ENCODE measurements at places on chromosomes 7 and 10.

DNA sequence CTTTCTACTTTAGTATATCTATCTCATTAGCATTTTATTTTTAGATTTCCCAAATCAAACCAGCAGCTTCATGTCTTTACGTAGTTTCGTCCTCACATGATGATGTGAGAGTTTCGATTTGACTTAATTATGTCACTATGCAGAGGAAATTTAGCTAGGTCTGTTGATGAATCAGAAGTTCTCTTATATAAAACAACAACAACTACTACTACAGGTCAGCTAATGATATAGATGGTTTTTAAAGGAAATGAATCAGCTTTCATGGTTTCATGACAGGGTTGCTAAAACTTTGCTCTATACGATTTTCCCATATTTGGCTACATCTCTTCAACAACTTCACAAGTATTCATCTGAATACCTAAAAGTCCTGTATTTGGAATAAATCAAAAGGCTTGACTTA, 28.6 kb downstream of the JAZF1 start:
- no peak for DNase-seq

GRCh38 chr7:151439855-151440798, at the start of gene CRYGN:
TSS of gene CRYGN (minus strand) at chr7:151440141. CDS start at chr7:151439917, 224 bp downstream.
- DNase-seq = no peak

DNA sequence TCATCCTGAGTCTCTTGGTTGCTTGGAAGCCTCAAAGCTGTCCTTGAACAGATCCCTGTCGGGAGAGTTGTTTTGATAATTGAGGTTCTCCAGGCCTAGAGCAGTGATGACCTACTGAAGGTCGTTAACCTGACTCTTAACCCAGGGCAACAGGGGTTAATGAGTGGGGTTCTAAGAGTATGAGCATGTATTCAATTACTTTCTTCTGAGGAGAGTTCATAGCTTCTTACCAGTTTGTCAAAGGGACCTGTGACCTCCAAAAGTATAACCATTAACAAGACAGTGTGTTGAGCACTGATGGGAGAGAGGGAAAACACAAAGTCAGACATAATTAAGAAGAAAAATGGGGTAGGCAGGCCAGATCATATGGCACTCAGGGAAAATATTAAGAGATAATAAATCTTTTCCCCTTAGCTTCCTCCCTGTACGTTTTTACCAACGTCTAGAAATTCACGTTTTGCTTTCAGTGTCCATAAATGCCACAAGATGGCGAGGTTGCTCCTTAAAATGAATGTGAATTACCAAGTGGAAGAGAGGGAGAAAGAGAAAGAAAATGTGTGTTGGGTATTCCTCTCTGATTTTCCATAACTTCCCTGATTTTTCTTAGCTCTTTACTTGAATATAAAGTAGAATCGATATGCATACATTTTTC, 97.6 kb downstream of the SUGCT start:
- DNase-seq = no peak

GRCh38 chr10:26457088-26457487, 18.9 kb downstream of the APBB1IP start:
- DNase-seq = no peak

- DNase-seq = no peak
Observed at GRCh38 chr10:90674928-90675327, 182.9 kb downstream of the HTR7 start.

DNA sequence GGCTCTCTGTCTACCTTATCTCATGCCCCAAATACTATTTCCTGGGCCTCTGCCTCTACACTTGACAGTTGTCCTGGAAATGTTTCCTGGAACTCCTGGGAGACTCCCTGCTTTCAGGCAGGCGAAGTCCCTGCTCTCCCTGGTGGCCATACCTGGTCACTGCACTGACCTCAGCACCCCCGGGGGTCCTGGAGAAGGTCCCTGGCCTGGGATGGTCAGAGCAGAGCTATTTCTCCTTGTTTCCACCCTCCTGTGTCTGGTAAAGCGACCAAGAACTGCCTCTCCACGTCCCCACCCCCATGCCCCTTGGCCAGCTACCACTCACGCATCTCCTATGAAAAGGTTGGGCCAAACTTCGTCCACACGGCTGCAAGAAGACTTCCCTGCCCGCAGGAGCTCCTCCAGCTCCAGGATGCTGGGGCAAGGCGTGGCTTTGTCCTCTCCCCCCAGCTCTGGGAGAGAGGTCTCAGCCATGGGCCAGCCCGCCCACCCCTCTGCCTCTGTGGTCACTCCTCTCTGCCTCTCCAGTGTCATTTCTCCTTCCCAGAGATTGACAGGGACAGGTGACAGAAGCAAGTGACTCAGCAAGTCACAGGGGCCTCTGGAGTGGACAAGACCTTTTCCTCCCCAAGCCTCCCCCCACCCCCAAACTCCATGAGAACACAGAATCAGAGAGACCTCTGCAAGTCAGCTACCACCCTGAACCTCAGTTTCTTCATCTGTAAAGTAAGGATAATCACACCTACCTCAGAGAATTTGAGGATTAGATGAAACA, 2.6 kb upstream of the SAMD8 start:
- no peak for DNase-seq

GRCh38 chr7:132082394-132082793, 493.9 kb downstream of the PLXNA4 start:
- no peak for DNase-seq

- no peak for DNase-seq
Observed at GRCh38 chr10:14001298-14002040, 329.3 kb downstream of the FRMD4A start.

- DNase-seq = no peak
Observed at GRCh38 chr10:17747883-17748550, 4.0 kb upstream of the TMEM236 start.

- no peak for DNase-seq
Observed at GRCh38 chr7:54337466-54337865, 204.7 kb upstream of the VSTM2A start.

GRCh38 chr10:13586676-13587355, at the start of gene PRPF18:
TSS of gene PRPF18 (plus strand) at chr10:13586965. CDS start at chr10:13587087, 122 bp downstream.
- DNase-seq = peak; percentile 63

- no peak for DNase-seq
Observed at GRCh38 chr7:82715344-82715743, 271.8 kb upstream of the CACNA2D1 start.

GRCh38 chr10:124296121-124296812, 122.5 kb downstream of the OAT start:
- DNase-seq = no peak

DNA sequence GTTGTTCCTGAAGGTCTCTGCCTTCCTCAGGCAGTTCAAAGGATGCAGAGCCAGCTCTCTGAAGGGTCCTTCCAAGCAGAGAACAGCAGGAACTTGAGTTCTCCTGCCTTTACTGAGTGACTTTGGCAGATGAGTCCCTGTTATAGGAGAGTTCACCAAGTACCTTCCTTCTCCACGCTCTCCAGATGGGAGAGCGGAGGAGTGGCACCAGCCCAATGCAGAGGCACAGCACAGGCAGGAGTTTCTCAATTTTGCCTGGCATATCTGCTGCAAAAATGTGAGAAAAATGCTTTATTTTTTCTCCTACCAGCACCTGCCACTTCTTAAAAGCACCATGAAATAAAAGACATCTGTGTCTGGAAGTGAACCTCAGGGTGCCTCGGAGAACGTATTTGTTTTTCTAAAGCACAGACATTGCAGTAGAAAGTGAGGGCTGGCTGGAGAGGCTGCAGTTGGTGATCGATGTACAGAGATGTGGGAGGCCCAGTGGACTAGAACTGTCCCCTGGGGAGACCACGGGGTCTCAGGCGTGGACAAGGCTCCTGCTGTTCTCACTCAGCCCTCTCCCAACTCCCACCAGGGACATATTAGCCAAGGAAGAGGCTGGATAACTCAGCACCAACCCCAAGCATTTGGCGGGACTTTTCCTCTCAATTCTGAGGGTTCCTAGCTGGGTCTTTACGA, 174.5 kb downstream of the WDR37 start:
- no peak for DNase-seq

GRCh38 chr7:6448943-6449543, 1.3 kb upstream of the DAGLB start:
- no peak for DNase-seq

- no peak for DNase-seq
Observed at GRCh38 chr7:100881136-100881535, 6.2 kb downstream of the SRRT start.

DNA sequence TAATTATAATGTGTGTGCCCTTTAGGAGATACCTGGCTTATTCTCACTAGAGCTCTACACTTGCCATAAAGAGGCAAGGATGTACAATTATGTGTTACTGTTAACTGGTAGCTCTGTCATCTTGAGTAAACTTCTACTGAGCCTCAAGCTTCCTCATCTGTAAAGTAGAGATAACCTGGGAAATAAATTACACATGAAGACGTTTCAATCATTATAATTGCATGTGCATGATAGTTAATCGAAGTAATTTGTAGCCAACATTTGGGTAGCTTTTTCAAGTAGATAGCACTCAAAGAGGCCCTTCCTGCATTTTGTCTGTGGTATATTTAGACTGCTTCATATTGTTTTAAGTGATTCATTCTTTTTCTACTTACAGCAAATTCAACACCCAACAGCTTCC, 2.4 kb downstream of the CCT6A start:
- DNase-seq = no peak

DNA sequence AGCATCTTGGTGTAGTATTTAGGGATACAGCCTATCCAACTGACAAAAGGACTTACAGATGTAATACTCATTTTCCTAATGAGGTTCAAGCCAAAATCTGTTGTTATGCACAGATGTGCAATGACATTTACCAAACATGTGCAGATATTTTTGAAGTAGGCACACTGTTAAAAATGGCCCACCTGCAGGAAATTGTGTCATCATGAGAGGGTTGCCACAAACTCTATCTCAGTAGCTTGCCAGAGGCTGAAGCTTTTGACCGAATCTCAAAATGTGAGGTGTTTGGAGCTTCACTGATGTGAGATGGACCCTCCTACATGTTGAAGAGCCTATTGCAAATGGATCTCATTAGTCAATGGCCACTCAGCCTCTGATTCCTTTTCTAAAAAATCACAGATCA, 89.7 kb upstream of the CSTF2T start:
- DNase-seq = no peak

GRCh38 chr10:44016589-44017482, 368.1 kb downstream of the CXCL12 start:
- no peak for DNase-seq

DNA sequence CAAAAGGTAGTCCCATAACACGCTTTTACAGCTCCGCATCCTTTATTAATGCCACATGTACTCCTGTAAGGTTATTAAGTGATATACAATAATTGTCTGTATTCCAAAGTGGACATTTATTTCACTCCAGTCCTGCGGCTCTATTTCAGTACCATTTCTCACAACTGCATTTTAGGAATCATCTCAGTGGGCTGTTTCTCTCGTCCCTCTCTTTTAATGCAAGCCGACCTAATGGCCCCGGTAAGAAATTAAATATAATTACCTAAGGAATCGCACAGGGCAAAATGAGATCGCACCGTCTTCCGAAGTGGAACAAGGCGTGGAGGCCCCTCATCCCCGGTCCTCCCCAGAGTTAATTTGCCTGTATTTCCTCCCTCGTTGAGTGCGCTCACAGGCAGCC, 216.5 kb downstream of the RAB11FIP2 start:
- no peak for DNase-seq

DNA sequence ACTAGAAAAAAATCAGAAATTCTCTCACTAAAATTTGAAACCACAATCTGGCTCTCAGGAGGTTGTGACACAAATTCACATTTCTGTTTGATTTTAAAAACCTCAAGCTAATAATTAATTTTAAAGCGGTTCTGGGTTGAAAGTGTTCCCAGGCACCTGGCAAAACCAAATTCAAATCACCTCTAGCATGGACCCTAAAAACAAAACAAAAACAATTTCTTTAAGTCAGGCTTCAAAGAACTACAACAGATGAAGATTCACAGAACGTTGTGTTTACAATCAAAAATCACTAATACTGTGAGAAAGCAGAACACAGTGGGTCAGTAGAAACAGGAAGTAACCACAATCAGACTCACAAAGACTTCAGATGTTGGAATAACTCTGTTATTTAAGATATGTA, 7.2 kb upstream of the RELN start:
- no peak for DNase-seq

GRCh38 chr7:25617214-25617613, 388.9 kb upstream of the NPVF start:
- no peak for DNase-seq

DNA sequence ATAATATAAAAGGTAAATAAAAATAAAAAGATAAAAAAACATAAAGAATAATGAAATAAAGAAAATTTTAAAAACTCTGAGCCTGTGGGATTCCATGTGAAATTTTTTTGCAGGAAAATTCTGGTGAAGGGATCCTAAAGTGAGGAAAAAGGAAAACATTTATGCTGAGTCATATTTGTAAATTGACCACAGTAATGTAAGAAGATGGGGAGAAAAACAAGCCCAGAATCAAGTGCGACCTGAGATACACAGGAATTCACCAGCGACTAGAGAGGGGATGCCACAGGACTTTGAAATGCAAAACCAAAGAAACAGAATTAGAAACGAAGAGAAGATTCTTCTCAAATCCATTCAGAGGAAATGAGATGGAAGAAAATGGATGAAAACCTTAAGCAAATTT, 133.8 kb upstream of the PFKP start:
- no peak for DNase-seq

DNA sequence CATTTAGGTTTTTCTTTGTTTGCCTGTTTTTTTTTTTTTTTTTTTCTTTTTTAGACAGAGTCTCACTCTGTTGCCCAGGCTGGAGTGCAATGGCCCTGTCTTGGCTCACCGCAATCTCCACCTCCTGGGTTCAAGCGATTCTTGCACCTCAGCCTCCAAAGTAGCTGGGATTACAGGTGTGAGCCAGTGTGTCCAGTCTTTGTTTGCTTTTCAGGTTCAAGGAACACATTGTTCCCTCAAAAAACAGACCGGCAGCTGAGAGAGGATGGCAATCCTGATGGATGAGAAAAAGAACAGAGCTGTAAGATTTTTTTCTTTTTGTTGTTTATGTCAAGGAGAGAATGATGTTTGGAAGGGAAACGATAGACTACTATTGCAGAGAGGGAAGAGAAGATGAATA, 23.3 kb upstream of the RHOBTB1 start:
- no peak for DNase-seq

GRCh38 chr7:159012353-159013069, 132.2 kb downstream of the VIPR2 start:
- DNase-seq = no peak

DNA sequence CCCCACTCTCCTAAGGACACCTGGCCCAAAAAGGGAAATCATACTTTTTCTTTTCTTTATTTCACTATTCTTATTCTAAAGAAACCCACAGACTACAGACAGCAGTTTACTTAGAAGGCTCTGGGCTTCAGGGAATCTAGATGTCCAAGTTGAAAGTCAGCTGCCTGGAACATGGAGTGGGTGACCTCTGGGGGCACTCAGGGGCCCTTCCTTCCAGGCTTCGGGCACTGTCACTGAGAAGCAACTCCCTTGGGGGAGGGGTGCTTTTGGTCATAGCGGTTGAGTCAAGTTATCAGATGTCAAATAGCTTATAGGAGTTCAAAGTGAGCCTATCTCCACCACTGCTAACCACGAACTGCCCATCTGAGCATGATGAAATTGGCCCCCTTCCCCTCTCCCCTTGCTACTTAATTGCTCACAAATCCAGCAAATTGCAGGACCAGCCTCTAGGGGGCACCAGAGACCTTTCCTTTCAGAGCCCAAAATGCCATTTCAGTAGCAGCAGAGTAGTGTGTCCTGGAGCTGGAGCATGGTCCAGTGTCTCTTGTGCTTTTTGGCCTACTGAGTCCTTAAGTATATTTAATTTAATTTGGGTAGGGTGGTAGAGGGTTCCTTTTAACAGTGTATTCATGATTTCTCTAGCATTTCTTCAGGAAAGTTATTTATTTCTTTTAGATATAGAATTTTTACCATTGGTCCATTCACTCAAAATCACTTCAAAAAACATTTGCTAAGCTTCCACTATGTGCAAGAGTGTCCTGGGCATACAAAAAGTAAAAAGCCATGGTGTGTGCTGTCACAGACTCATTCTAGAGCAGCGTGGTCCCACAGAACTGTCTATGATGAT, 463.8 kb downstream of the KCNMA1 start:
- DNase-seq = no peak
